ENCODE measurements at places on chromosomes 13 and 19.

DNA sequence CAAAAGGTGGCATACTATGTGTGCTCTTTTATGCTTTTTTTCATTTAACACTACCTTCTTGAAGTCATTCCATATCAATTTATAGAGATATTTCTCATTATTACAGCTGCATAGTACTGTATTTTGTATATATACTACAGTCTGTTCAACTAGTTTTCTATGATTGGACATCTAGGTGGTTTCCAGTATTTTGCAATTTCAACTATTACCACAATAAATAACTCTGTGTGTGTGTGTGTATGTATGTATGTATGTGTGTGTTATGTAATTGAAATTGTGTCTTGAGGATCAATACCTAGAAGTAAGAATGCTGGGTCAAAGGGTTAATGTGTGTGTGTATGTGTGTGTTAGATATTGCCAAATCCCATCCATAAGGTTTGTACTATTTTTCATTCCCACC lies 7.0 kb downstream of the LPAR6 start:
- DNase-seq: no peak

- DNase-seq: no peak
These were observed 1629.4 kb downstream of the PCDH9 start for GRCh38 chr13:65600702-65601101.

GRCh38 chr13:80654638-80655249 lies 313.8 kb upstream of the SPRY2 start:
- no peak for DNase-seq

GRCh38 chr13:46515803-46516202 lies 37.2 kb upstream of the LRCH1 start:
- no peak for DNase-seq
